ENCODE measurements at places on chromosomes 11 and 22. TPM values are rescaled to one million over a fixed set of nuclear protein-coding genes. Genes with fewer than 3 reads are reported as not detected.

IGLL1 gene
- total RNA-seq, result not detected

ISX gene
- total RNA-seq, result not detected

ARHGAP20 gene
- 5.1 TPM for total RNA-seq

SERPING1 gene
- 1,015 TPM for total RNA-seq

ME3 gene
- 27.7 TPM for total RNA-seq

CASP5 gene
- total RNA-seq, result 2.0 TPM

TBC1D22A gene
- 21.1 TPM for total RNA-seq

DNA sequence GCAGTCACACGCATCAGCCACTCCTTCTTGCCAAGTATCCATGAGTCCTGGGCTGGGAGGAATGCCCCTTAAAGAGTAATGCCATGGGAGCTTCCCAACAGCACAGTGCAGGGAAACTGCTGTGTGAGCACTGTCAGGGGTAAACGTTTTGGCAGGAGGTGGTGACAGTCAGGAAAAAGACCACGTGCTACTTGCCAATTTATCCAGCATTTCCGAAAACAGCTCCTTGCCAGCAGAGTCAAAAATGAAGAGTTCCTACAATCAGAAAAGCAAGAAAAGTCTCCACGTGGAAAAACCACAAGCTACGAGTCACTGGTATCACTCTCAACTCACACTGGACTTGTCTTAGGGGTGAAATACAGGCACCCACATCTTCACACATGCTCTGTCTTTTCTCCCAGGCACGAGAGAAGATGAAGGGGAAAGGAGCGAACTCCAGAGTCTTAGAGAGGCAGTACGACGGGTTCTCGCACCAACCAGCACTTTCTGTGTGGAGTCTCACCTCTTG, 9.9 kb downstream of the IFT27 start:
- no peak for DNase-seq

GRCh38 chr11:34825670-34826383, 90.4 kb downstream of the APIP start:
- DNase-seq, result no peak

- DNase-seq, result peak; percentile 96
Observed at GRCh38 chr11:61887839-61888494, 3.4 kb downstream of the FADS3 start.

GRCh38 chr11:80898910-80899309, 1458.1 kb upstream of the TENM4 start:
- DNase-seq, result no peak

GRCh38 chr11:129855086-129855485, 39.4 kb downstream of the TMEM45B start:
- no peak for DNase-seq

DNA sequence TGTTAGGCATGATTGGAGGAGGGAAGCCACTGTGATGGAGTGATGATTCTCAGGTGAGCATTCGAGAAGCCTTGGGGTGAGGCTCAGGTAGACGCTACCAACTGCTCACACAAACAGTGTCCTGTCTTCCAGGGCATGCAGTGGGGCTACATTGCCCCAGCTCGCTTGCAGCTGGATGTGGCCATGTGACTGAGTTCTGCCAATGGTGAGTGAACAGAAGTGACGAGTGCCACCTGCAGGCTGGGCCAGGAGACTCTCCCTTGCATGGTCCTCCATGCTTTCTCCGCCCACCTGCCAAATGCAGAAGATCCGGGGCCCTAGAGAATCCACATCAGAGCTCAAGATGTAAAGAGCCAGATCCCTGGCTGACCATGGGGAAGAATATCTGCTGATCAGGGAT, 195.9 kb downstream of the BCR start:
- DNase-seq, result no peak

- DNase-seq, result peak; percentile 57
Observed at GRCh38 chr11:6545917-6546605, 49.0 kb downstream of the DNHD1 start.

DNA sequence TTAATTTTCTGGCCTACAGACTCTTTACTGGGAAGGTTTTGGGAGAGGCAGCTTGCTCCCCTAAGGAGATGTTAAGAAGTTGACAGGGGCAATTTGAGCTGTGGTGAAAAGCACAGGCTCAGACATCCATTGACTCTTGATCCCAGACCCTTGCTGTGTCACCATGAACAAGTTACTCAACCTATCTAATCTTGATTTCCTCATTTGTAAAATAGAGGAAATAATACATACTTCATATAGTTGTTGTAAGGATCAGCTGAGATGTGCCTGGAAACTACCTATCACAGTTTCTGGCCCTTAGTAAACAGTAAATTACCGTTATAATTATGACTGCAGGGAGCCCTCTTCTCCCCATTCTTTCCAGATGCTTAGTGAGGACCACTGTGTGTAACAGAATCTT, 16.6 kb upstream of the SCGB1D4 start:
- DNase-seq, result no peak

DNA sequence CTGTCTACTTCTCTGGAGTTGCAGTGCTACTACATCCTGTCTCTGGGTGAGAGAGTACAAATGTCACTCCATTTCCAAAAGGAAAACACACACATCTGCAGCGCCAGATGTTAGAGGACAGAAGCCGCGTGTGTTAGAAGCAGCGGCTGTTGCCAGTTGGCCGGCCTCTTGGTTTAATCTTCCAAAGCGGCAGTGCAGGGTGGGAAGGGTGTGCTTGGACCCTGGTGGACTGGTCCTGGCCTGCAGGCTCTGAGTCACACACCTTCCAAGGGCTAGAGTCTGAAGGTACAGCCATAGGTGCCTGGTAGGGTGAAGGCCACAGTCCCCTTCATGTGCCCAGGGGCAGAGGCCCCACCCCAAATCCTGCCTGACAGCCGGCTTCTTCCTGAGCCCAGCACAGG, 99.8 kb downstream of the CTTN start:
- peak; percentile 18 for DNase-seq
